ENCODE measurements at places on chromosomes 11 and 22.

DNA sequence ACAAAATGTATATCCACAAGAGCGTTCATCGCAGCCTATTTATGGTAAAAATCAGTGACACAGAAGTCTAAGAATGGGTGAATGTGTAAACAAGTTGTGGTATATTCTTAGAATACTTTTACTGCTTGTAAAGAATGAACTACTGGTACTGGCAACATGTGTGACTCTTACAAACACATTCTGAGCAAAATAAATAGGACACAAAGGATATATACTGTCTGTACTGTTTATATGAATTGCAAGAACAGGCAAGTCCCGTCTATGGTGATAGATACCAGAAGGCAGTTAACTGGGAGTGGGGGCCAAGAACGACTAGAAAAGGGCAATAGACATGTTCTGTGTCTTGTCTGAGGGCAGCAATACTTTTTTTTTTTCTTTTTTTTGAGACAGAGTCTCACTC lies 112.6 kb downstream of the TBC1D22A start:
- no peak for DNase-seq

DNA sequence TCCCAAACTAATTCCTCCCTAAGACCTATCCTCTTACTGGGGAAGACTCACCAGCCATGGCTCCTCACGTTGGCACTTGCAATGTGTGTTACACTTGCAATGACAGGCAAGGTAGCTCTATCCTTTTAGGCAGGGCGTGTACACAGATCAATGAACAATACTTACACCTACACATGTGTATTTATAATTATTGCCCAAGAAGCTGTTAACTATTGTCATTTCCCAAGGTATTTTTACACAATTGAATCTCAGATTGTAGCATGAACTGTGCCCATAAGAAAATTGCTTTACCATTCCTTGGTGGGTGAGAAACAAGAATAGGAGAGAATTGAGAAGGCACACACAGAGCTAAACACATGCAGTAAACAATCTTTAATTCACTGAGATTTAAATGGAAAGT lies at the start of gene CARD18:
TSS of gene CARD18 (minus strand) at position 101 of the 400 bp plus-strand sequence. CDS start at position 58, 43 bp downstream.
- no peak for DNase-seq

DNA sequence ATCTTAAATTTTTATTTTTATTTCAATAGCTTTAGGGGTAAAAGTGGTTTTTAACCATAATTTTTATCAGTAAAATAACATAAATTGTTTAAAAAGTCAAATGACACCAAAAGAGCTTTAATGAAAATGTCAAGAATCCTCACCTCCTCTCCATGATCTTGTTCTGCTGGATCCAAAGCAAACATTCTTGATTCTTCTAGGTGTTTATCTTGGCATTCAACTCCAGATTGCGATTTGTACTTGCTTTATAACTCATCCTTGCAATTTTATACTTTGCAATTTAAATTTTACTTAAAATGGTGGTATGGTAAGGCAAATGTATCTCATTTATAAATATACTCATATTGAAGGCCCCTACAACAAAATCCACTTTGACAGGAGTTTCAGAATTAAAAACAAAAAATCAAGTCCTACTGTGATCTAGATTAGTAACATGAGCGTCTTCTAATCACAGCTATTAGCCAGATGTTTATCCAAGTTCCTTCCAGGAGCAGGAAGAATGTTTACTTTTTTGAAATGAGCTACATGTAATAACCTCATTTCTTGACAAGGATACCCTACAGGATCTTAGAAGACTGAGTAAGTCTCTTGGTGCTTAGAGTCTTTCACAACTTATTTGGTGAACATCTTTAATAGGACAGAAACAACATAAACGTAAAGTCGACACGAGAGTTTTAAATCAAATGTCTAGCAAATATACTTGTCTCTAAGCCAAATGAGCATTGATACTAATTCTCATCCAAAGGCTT lies 72.4 kb upstream of the CARD18 start:
- no peak for DNase-seq

- no peak for DNase-seq
Observed at GRCh38 chr22:42819412-42820044, 37.5 kb downstream of the ARFGAP3 start.

DNA sequence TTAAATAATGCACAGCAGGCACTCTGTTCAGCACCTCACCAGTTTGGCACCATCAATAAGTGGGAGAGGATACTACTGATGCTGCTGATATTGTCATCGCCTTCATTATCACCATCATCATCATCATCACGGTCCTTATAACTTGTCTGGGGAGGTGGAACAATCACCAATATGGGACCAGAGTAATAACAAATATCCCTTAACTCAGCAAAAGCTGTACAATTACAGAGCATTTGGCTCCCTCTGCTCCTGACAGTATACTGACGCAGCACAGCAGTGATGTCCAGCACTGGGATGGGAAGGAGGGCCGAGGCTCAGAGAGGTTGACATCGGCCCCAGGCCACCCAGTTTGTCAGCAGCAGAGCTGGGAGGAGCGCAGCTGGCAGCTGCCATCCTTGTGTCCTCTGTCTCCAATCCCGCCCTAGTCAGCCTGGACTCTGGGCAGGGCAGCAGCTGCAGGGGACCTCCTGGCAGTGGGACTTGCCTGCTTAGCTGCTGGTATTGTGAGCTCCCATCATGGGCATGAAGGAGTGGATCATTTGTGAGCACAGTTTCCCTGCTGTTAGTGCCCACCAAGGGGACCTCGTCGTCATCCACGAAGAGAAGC lies 90.0 kb downstream of the DHCR7 start:
- no peak for DNase-seq

DNA sequence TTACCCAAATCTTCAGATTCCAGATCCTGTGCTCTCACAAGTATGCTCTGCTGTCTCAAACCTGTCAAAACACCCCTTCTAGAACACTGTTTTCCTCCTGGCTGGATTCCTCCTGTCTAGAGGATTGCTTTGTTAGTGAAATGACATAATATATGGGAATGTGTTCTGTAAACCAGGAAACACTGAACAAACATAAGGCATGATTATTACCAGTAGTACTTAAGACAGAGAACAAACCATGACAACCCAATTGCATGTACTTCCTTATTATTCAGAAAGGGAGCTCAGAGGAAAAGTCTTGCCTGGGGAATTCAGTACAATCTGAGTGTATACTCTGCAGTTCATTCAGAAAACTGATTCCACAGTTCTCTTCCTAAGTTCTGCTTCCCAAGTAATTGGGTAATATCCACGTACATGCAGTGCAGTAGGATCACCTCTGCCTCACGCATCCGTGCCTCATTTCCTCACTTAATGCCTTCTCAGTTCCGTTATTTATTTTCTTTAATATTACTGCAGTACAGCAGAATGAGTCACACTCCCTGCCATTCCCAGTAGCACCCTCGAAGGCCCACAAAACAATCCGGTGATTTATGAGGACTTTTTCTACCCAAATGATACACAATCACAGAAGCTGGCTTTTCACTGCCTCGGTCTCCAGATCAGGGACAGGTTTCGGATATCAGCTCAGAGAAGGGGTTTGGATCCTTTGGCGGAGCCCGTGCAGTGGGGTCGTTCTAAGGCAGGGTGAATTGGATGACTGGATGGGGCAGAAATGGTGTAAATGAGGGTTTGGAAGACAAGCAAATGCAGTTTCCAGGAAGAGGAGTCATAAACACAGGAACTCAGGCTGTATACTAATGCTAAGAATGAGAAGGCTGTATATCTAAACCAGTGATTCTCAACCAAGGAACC lies 896.9 kb downstream of the KCNA4 start:
- DNase-seq: no peak

DNA sequence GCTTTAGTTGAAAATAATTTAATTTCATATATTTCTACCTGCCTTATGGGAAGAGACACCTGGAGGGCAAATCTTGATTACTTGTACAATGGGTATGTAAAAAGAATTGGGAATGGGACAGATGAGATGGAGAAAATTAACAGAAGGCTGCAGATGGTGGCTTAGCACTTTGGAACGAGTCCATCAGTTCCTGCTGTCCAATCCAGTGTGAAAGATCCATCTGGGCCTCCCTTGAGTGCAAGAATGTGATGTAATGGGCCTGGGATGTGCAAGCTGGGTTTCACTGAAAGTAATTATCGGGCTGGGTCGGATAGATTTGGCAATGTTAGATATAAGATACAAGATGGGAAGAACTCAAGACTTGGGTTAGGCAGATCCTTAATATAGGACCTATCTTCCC lies 42.0 kb downstream of the CECR2 start:
- DNase-seq: no peak

- no peak for DNase-seq
Observed at GRCh38 chr22:48953830-48954229, 873.8 kb downstream of the BRD1 start.

DNA sequence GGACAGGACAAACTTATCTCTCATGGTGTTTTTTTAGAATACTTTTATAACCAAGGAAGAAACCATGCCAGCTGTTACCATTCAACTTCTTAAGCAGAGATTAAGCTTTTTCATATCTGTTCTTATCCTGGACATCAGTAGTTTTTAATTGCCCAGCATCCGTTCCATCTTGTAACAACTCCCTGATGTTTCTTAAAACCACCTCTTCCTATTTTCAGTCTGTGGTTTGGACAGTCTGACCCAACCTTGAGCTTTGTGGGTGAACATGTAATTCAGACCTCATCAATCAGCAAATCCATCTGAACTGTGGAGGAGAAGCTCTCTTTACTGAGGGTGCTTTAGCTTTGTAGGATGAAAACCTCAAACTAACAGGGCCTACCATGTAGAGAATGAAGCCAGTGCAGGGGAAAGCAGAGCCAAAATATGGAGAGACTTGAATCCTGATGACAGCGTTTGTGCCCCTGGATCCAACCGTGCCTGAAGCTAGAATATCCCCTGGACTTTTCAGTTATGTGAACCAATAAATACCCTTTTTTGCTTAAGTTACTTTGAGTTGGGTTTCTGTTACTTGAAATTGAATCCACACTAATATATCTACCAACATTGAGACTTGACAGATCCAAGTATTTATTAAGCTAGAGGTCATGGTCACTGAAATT lies 9.4 kb downstream of the TUG1 start:
- no peak for DNase-seq

DNA sequence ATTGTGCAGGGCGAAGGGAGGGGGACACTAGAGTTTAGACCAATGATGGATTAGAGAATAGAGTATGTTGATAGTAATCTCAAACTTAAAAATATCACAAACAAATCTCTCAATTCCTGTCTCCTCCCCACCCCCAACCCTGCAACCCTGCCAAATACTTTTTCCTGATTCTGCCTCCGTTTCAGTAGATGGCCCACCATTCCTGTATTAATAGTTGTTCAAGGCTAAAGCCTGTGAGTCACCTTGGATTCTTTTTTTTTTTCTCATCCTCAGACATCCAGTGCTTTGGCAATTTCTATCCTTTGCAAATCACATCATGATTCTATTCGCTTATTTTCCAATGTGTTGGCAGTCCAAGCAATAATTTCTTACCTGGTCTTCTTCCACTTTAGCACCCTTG lies 207.9 kb downstream of the DYNC2H1 start:
- no peak for DNase-seq

DNA sequence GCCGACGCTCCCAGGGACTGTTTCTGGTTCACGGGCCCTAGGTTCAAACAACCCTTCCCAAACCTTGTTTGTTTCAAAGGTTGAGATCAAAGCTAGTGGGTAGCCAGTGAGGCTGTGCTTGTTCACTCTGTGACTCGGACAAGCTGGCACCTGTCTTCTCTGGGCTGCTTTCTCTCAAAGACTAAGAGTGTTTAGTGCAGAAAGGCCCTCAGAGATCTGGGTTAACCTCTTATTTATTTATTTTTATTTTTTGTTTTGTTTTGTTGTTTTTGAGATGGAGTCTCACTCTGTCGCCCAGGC lies 13.0 kb upstream of the MALAT1 start:
- DNase-seq: no peak

- no peak for DNase-seq
Observed at GRCh38 chr22:33919391-33920196, 682 bp downstream of the LARGE1 start.

DNA sequence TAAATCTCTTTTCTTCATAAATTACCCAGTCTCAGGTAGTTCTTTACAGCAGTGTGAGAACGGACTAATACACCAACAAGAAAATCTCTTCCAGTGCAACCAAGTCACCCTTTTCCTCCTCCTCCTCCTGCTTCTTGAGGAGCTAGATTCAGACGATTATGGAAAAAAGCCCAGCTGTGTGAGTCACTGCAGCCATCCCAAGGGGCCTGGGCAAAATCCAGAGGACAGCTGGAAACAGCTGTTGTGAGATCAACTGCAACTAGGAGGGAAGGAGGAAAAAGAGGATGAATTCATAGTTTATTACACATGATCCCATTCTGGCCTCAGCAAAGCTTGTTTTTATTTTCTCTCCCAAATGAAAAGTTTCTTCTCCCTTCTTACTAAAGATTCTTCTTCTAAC lies 32.9 kb downstream of the RBFOX2 start:
- DNase-seq: no peak

GRCh38 chr11:94171693-94172440 lies 43.2 kb downstream of the PANX1 start:
- DNase-seq: peak; percentile 35

DNA sequence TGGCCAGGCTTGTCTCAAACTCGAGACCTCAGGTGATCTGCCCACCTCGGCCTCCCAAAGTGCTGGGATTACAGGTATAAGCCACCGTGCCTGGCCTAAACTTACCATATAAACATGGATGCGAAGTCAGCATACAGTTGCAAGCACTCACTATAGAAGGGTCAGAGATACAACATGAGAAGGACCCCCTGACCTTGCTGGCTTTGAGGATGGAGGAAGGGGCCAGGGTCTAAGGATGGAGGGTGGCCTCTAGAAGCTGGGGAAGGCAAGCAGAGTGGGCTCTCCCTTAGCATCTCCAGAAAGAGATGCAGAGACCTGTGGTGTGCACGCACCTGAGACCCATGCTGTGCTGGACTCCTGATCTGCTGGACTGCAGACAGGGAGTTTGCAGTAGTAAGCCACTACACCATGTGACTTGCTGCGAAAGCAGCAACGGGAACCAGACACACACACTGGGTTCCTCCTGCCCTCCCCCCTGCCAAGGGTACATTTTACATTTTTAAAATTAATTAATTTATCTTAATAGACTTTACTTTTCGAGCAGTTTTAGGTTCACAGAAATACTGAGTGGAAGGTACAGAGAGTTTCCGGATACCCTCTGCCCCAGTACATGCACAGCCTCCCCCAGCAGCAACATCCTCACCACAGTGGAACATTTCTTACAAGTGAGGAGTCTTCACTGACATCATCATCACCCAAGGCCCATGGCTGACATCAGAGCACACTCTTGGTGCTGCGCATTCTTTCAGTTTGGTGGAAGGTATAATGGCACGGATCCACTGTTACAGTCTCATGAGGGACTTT lies 170.1 kb upstream of the B3GAT1 start:
- DNase-seq: no peak

DNA sequence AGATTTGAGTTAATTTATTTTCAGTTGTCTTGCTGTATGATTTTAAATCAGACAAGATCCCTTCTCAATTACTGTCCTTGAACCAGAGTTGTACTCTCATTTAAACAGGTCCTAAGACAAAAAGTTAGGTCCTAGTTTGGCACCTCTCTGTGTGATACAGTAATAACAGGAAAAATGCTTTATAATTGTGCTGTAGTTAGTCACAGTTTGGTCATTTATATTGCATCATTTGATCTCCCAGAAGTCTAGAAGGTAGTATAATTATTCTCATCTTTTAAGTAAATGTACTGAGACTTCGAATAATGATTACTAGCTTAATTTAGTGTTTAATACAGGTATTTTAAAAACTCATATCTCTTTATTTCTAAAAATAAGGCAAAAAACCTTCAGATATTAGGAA lies 18.1 kb upstream of the LUZP2 start:
- no peak for DNase-seq

- DNase-seq: no peak
Observed at GRCh38 chr11:75230621-75231020, 10.0 kb upstream of the TPBGL start.

Measured in activated CD4-positive, alpha-beta T cell treated with anti-CD3 and anti-CD28 coated beads, Interleukin-2, amount 50 U/mL, for 16 hours (primary cell).